Urinary bladder (tissue), 4 donors: ENCODE measurements at places on chromosomes 1 and 21. TPM values are rescaled to one million over a fixed set of nuclear protein-coding genes. Genes with fewer than 3 reads are reported as not detected.

DNA sequence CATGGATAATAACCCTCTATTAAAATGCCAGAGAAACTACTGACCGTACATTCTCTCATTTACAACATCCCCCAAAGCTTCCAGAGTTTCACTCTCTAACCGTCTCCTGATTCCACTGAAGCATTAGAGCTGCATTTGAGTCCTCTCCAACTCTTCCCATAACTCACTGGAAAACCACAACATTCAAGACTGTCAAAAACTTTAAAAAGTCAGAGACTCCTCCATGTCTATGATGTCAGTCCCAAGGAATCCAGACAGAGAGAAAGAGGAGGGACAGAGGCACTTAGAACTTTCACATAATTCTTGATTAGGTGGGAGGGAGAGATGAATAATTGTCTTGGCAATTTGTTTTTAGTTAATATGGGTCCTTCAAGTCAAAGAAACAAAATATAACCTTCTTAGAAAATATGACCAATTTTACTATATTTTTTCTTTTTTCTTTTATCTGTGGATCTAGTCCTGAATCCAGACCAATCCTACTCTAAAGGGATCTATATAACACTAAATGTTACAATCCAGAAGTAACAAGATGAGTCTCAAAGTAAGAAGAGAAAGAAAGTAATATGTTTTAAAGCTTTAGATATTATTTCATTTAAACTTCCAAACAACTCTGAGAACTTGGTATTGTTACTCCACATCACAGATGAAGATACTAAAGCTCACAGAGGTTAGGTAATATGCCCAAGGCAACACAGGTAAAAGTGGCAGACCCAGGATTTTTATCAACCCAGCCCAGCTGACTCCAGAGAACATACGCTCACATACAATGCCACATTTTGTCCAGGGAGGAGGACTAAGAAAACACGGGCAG is 23.8 kb downstream of the OTUD7B start:
- DNase-seq, result no peak

DNA sequence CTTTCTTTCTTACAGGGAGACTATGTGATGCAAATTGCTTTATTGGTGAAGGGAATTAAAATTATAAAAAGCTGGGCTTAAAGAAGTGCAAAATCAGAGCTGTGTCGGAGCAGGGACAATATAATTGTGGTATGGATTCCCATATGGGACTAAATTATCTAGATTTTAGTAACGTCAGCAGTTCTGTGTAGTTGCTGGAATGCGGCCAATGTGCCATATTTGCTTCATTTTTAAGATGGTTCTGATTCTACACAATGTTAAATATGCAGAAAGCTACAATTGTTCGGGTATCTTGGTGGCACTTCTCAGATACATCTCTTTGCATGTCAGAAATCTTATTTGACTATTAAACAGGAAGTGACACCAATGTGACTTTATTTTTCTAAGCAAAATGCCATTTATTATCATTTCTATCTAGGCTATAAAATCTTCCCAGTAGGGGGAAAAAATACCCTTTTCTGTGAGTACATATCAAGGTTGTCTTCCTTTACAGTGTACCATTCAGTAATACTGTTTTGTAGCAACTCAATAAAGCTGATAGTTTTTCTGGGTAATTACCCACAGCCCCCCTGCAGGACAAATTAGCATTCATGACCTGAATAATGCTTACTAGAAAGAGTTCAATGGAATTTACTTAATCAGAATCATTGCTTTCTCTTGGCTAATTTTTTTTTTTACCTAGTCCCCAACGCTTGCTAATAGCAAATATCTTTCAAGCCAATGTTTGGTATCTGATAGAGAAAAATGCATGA is 288.3 kb upstream of the ADGRL2 start:
- DNase-seq, result no peak

DNA sequence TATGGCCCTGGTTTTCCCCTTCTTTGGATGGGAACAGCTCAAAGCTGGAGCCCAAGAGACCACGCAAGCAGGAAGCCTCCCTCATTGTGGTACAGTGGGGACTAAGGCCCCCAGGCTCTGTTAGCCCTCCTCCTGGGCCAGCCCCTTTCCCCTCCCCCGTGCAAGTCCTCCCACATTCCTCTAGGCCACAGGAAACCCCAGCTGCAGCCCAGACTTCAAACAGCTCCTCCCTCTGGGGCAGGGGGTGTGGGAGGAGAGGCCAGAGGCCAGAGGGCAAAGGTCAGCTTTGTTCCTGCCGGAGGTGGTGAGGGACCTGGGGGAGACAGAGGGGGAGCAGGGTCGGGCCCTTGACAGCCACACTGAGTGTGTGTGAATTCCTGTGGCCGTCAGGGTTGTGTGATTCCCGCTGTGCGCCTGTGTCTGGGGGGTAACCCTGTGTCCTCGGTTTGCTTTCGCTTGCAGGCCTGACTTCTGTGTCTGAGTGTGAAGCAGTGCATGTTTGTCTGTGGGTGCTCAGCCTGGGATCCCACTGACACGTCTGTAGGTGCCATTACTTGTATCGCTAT is 3.4 kb upstream of the AHDC1 start:
- DNase-seq, result no peak

GRCh38 chr1:81125672-81126071 is 675.1 kb upstream of the ADGRL2 start:
- DNase-seq, result no peak

- DNase-seq, result peak; percentile 57
These were observed 42.8 kb upstream of the DMBX1 start for GRCh38 chr1:46446646-46447498.

GRCh38 chr1:60134716-60135115 is 61.1 kb upstream of the C1orf87 start:
- DNase-seq, result no peak

C1QA gene
- 41.5 TPM for total RNA-seq

CALML6 gene
- 0.37 TPM for total RNA-seq

IL22RA1 gene
- not detected for total RNA-seq

AMPD1 gene
- total RNA-seq, result 1.9 TPM
